ENCODE measurements at places on chromosomes 5 and 9.

- no peak for DNase-seq
These were observed 398.4 kb downstream of the MED10 start for GRCh38 chr5:5979761-5980537.

DNA sequence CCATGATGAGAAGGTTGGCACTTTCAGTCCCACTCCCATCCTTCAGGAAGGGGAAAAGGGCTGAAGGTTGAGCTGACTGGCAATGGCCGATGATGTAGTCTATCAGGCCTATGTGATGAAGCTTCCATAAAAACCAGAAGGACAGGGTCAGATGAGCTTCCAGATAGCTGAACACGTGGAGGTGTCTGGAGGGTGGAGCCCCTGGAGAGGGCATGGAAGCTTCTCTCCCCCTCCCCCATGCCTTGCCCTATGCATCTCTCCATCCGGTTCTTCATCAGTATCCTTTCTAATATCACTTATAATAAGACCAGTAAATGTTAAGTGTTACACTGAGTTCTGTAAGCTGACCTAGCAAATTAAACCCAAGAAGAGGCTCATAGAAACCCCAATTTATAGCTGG is 32.6 kb upstream of the SMU1 start:
- no peak for DNase-seq

- no peak for DNase-seq
These were observed 24.9 kb downstream of the C9orf50 start for GRCh38 chr9:129595903-129596540.

- DNase-seq, result no peak
These were observed 351.7 kb downstream of the CWC27 start for GRCh38 chr5:65120371-65120967.

DNA sequence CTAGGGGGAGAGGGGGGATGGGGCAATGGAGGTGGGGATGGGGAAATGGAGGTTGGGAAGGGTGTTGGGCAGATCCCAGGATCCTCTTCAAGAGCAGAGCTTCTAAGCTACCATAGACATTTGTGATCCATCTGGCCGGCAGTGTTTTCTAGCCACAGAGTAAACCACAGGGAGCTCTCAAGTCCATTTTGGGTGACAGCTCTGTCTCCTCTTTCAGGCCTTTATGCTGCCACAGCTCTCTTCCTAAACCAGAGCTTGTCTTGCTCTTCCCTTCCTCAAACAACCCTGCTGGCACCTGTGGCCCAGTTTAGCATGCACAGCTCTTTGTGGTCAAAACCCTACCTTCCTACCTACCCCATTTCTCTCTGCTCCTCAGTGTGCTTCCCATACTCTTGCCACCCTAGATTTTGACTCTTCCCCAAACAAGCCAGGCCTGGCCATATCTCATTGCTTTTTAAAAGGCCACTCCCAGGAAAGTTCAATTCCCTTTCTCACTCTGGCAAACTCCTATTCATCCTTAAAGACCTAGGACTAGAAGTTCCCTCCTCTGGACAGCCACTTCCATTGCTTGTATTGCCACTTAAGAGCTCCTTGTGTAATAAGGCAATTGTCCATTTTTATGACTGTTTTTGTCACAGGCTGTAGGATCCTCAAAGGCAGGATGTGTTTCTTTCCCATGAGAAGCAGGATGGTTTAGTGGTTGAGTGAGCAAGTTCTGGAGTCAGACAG is 84.3 kb upstream of the PANK3 start:
- DNase-seq, result no peak

DNA sequence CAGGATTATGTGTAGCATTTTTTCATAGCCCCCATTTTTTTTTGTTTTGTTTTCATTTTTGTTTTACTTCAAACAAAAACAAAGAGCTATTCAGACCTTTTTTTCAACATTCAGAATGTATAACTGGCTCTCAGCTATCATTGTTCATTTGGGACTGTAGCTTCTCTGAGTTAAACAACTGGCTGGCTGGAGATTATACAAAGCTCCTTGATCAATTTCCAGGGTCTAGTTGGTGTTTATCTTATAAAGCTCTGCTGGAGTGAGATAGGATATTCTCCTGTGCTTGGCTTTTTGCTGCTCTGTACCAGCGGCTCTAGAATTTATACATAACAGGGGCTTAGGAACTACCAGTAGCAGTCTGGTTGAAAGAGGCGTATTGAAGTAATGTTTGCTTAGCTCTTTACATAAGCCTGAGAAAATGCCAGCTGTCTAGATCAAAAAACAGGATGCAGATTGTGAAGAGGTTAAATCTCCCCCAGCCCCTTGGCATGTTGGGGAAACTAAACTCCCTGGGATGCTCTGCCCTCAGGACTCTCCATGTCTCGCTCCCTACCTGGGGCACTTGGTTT is 15.2 kb downstream of the GARNL3 start:
- DNase-seq, result no peak

- no peak for DNase-seq
These were observed 3.9 kb downstream of the FAM13B start for GRCh38 chr5:138028971-138029365.

GRCh38 chr5:132315529-132316067 is 21.4 kb downstream of the SLC22A4 start:
- no peak for DNase-seq

- peak; percentile 54 for DNase-seq
These were observed 296.6 kb downstream of the SEMA5A start for GRCh38 chr5:9249231-9249630.

DNA sequence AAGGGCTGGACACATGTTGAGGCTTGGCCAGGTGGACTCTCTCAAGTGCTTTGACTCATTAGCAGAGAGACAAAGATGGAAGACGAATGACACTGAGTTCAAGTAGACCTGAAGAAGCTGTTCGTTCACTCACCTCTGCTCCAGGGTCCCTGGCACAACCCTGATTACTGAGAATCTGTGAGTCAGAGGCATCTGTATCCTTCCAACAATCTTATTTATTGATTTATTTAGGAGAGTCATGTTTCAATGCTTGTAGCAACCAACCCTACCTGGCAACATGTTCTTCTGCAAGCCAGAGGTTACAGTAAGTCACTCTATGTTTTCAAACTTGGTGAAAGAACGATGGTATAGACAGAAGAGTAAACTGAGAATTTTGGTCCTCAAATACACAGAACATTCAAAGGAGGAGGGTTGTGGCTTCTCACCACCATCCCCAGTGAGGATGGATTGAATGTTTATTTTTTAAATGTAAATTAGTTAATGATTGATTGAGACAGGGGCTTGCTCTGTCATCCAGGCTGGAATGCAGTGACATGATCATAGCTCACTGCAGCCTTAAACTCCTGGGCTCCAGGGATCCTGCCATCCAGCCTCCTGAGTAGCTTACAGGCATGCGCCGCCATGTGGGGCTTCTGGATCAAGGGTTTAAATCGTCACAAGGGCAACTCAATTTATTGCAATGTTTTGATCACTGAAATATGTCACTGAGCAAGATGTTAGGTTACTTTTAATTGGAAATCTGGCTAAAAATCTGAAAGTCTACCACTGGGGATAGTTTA is 55.7 kb upstream of the CARTPT start:
- no peak for DNase-seq

GRCh38 chr5:136063778-136064465 is 35.1 kb downstream of the TGFBI start:
- DNase-seq, result no peak

GRCh38 chr5:82265047-82265446 is 13.1 kb downstream of the RPS23 start:
- DNase-seq, result no peak

- DNase-seq, result no peak
These were observed 18.8 kb upstream of the ARHGEF28 start for GRCh38 chr5:73607228-73607627.

GRCh38 chr5:669111-669841 is 23.9 kb downstream of the TPPP start:
- DNase-seq, result peak; percentile 43

- DNase-seq, result no peak
These were observed 39.5 kb upstream of the SLC12A7 start for GRCh38 chr5:1151316-1151715.

DNA sequence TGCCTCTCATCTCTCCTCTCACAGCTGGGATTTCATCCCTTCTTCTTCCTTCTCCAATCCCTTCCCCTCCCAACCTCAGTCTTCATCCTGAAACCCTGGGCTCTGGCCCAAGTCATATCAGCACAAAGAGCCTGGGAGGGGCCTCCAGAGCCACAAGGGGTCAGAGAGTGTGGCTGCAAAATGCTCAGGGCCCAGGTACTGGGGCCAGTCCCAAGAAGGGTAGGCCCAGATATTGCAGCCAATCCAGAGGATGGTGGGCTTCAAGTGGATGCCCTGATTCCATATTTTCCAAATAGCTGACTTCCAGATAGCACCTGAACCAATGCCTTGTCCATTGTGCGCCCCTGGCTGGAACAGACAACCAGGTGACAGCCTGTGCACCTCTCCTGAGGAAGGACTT is 193.9 kb downstream of the MED10 start:
- no peak for DNase-seq

DNA sequence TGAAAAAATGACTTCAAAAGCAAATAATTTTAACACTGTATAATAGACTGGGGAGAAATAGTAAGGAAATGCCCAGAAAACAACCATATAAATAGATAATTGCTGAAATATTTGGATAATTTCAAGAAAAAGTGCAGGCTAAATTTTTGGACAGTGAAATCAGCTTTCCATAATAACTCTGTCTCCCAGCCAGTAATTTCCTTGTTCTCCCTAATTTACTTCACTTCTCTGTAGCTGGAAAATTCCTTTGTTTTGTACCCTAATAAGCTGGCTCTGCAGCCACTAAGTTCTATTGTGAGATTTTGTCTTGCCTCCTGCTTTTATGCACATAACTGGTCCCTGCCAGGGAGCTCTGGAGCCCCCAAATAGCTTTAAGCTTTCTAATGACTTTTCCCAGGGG is 27.7 kb downstream of the PRDM6 start:
- no peak for DNase-seq

DNA sequence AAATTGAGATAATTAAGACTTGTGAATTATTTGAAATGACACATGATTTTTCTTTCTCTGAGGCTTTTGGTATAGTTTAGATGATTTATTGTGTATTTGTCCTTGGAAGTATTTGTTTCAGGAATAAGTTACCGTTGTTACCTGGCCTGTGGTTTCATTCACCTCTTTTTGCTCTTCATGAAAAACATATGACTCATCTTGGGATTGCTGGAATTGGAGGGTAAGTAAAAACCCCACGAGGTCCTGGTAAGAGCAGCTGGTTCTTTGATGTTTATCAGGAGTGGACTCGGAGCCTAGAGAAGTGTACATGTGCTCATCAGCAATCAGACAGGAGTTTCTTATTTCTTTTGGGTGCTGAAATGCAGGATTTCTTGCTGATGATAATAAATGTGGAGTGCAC is 275.3 kb downstream of the PSAT1 start:
- no peak for DNase-seq

DNA sequence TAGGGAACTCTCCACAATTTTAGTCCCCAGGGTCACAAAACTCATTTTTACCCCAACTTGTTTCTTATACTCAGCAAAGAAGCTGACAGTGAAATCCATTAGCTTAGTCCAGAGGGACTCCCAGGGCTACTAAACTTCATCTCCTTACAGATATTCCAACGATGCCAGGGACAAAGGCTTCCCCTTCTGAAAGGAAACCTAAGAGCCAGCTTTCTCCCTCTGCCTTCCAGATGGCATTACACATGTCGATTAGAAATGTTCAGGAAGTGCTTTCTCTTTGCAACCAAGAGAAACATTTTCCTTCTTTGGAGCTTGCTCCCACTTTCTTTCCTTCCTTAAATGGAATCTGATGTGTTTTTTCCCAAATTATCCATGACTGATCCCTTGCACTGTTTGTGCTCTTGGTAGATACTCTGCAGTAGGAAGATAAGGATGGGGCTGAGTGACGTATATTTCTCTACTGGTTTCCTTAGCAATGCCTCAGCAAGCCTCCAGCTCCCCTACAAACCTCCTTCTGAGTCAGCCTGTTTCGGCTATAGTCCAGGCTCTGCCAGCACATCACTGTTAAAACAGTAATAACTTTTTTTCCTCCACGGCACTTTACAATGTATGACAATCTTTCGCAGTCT is 43.0 kb upstream of the HTR4 start:
- peak; percentile 2 for DNase-seq

GRCh38 chr5:155689406-155689805 is 637.6 kb upstream of the SGCD start:
- DNase-seq, result no peak

DNA sequence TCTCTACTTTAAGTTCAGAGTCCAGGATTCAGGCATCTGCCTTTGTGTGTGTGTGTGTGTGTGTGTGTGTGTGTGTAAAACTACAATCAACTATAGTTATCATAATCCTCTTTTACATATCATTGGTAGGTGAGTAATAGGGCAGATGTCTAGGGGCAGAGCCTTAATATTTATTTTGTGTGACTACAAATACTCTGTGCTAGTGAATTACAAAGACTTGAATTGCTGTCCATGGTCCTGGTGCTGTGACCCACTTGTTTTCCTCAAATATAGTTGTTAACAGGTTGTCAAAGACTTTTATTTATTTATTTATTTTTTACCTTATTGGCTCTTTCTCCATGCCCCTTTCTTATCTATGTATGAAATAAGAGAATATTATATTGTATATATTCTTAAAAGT is 196.8 kb downstream of the ANXA1 start:
- peak; percentile 33 for DNase-seq

- peak; percentile 60 for DNase-seq
These were observed 613.7 kb upstream of the CDH18 start for GRCh38 chr5:20601678-20602100.

DNA sequence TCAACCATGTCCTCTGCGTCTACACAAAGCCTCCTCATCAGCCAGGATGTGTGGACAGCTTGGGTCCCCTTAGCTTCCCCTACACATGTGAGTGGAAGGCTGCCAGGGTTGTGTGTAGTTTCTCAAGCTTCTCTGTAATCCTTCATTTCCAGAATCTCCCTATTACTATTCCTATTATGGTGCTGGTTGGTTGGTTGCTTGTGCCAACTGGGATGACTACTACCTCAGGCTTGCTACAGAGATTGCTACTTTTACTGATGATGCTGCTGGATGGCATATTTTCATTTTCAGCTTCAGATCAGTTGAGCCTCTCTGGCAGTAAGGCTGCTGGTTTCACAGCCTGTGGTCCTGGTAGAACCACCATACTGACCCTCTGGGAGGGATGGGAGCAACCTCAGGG is 39.9 kb downstream of the ATG10 start:
- peak; percentile 31 for DNase-seq

- DNase-seq, result no peak
These were observed 101.6 kb downstream of the SLC25A46 start for GRCh38 chr5:110840347-110840960.

DNA sequence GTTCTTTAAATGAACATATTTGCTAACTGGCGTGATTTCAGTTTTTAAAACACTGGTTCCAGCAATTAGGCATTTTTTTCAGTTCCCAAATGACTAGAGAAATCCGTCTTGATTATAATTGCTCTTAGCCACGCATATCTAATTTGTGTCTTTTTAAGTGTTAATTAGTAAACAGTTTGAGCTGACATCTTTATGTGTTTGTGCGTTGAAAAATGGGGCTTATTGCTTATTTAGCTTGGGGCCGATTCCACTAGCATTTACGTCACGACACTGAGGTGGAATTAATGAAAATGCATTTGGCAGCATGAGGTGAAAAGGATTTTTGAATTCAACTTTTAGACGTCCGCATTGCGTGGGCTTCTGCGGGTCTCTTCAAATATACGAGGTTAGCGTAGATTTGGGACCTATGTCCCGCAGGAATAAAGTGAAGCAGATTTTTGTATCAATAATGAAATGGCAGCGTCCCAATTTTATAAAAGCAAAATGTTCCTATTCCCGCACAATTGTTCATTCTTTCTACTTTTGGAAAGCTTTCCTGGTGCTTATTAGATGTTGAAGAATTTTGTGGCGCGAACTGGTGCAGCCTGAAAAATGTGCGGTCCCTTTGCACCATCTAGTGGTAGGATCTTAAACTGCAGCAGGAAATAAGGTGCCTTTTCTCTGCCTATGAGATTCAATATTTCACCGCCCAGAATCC is 122.7 kb upstream of the LMX1B start:
- peak; percentile 59 for DNase-seq

GRCh38 chr9:13160051-13160450 is 119.4 kb downstream of the MPDZ start:
- DNase-seq, result no peak

All from iris pigment epithelial cell (primary cell).